Camera-type eye (tissue), 1 donor: ENCODE measurements at places on chromosomes 13 and 19. TPM values are rescaled to one million over a fixed set of nuclear protein-coding genes. Genes with fewer than 3 reads are reported as not detected.

Gene RFPL4AL1
- total RNA-seq: not detected

Gene SLC25A15
- 17.0 TPM for total RNA-seq

Gene MYO16
- 15.1 TPM for total RNA-seq

Gene ZNF729
- total RNA-seq: 0.16 TPM

Gene SOX1
- total RNA-seq: 1.4 TPM
